ENCODE measurements at places on chromosomes 2 and 18.

GRCh38 chr2:1427086-1427485, 13.8 kb downstream of the TPO start:
- no peak for DNase-seq

- DNase-seq: no peak
Measured at GRCh38 chr2:150733051-150733618, 245.7 kb upstream of the RND3 start.

- DNase-seq: no peak
Measured at GRCh38 chr2:164066095-164066494, 330.3 kb upstream of the FIGN start.

DNA sequence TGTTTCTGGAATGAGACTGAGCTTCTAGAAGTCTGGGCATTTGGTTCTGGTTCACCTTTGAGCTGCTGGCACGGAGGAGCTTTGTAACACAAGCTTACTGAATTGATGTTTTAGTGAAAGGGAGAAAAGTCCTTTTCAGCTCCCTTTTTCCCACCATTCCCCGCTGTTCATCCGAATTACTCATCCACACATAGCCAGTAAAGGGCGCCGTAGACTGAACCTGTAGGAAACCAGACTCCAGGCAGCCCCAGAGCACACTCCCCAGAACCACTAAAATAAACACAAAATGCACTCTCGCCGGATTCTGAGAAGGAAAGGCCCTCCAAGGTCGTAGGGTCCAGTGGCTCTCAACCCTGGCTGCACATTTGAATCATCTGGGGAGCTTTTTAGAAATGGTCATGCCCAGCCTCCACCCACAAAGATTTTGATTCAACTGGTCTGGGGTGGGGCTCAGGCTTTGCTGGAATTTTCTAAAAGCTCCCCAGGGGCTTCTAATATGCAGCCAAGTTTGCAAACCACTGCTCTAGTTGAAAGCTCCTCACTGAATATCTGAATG, 29.6 kb downstream of the TCF7L1 start:
- DNase-seq: no peak

DNA sequence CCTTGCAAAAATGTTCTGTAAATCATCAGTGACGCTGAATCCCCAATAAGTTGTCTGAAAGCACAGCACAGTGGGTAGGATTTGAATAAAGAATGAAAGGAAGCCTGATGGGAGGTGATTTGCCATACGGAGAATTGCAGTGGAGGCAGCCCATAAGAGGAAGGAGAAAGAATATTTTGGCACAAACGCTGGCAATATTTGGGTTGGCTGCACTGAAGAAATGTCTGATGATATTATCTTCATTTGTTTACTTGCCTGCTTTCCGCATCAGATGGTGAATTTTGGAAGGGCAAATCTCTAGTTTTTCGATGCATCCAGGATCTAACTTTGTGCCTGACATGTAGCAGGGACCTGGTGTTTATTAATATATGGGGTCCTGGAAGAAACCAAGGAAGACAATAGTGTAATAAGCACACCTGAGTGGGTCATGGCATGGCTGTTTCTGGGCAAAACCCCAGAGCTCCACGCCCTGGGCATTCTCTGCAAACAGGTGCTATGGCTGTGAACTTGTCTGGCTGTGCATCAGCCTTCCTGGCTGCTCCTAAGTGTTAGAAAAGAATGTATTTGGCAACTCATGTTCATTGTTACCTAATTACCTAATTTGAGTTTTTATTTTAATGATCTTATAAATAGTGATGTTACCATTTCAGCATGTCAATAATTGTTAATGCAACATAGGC, 5.9 kb downstream of the GALR1 start:
- no peak for DNase-seq

GRCh38 chr2:15990151-15991101, 50.1 kb downstream of the MYCN start:
- DNase-seq: no peak

DNA sequence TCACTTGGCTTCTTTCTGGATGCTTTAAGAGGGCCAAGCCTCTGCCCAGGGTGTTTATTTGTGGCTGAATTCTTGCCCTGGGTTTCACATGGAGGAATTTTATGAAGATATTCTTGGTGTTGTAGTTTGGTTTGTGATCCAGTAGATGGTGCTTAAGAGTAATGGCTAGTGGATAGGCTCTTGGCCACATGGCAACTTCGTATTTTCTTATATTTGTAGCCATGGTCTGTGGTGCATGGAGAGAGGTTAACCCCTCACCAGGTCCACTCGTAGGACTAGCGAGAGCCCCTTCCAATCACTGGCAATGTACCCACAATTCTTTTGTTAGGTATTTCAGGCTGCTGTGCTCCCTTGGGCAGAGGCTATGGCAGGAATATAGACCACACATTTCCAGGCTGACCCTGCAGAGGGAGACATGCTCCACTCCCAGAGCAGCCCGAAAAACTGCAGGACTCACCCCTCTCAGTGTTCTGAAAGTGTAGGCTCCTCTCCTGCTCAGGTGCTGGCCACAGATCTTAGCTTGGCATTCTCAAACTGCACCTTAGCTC, 582.1 kb upstream of the SETBP1 start:
- DNase-seq: no peak

DNA sequence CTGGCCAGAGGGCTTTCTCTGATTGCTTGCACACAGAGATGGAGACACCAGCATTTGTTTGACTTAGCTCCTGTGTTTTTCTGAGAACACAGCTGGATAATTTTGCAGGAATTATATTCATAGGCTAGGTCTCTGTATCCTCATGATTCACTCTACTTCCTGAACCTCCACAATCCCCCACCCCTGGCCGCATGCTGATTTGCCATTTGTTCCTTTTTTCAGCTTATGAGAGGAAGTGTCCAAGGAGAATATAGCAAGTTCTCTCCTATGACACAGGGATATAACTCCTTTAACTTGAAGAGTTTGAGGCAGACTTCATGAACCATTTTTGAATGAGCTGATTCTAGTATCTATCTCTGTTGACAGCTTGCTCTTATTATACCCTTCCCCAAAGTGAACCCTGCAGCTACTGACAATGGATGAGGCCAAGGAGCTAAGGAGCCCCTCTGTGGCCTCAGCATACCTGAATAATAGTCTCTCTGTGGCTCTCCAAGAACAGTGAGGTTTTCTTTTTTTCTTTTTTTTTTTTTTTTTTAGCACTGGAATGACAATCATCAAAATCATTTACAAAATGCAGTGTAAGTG, 15.4 kb downstream of the CAVIN2 start:
- no peak for DNase-seq

- DNase-seq: no peak
Measured at GRCh38 chr2:52128081-52128480, 1096.1 kb upstream of the NRXN1 start.

- no peak for DNase-seq
Measured at GRCh38 chr2:120220756-120221155, 2.4 kb downstream of the TMEM185B start.

DNA sequence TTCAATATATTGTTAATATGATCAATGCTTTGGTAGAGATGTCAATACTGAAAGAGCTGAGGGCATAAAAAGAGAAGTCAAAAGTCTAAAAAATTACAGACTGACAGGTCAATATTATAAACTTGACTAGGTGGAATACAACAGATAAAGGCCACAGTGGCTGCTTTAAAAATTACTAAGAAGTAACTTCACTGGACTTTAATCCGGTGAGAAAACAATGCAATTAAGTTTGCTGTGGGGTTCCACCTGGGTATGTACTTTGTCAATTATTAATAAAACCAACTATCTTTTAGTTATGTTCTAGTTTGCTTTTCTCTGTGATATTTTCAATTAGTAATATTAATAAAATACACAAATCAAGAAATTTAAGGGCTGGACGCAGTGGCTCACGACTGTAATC, 44.7 kb downstream of the RAPH1 start:
- DNase-seq: no peak

GRCh38 chr2:65025453-65026123, 30.6 kb upstream of the CEP68 start:
- DNase-seq: no peak

DNA sequence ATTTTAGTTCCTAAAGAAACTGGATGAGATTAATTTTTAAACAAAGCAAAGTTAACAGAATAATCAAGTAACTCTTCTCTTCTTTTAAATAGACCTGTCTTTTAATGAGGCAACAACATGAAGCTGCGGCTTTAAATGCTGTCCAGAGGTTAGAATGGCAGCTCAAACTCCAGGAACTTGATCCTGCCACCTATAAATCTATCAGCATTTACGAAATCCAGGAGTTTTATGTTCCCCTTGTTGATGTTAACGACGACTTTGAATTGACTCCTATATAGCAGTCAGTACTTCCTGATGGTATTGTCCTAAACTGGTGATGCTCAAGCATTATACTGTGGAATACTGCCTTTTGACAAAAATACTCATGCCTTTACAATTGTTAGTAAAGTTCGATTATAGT, 53.7 kb upstream of the TWSG1 start:
- no peak for DNase-seq

GRCh38 chr2:226477221-226478108, 322.2 kb downstream of the IRS1 start:
- DNase-seq: peak; percentile 54

DNA sequence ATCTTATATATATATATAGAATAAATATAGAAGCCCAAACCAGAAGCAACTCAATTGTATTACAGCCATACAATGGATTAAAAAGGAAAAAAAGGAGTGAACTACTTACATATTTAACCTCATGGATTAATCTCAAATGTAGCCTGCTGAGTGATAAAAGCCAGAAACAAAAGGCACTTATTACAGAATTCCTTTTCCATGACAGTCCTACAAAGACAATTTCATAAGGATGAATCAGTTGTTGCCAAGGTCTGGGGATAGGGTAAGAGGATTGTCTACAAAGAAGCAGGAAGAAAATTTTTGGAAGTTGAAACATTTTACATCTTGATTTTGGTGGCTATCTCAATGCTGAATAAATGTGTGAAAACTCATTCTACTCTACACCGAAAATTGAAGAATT, 103.9 kb upstream of the DCC start:
- no peak for DNase-seq

GRCh38 chr2:112096098-112096497, 41.0 kb downstream of the TMEM87B start:
- no peak for DNase-seq

DNA sequence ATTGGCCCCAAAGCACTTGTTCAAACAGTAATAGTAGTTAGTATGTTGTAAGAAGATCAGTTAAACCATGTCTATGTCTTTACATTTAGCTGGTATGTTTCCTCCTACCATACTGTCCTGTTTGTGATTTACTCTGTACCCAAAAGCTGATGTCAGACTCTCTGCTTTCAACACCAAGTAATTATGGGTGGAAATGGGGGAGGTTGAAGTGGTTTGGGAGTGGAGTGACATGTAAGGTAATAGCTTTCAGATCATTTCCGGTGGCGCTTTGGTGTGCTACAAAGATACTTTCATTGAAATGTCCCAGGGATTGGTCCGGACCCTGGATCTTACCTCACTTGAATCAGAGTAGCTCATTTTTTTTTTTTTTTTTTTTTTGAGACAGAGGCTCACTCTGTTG, 39.7 kb upstream of the TGIF1 start:
- no peak for DNase-seq

DNA sequence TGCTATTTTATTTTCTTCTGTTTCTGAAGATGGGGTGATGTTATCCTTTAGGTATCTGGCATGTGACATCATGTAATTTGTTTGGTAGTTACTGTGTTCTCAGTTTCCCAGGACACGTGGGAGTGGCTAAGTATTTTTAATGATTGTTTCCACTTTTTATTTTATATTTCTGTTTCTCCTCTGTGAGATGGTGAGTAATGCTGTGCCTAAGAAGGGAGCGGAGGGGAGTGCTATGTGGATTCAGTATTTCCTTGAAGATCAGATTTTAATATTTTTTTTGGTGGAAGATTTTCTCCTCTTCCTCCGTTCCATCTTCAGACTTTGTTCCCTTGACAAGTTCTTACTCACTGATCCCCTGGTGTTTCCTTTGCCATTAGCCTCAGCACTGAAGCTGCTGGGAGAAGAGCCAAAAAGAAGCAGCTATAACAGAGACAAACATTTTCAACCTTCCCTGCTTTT, 180.0 kb upstream of the MMADHC start:
- no peak for DNase-seq

Measured in retinal pigment epithelial cell (primary cell).